ENCODE measurements at places on chromosomes 2 and 18.

DNA sequence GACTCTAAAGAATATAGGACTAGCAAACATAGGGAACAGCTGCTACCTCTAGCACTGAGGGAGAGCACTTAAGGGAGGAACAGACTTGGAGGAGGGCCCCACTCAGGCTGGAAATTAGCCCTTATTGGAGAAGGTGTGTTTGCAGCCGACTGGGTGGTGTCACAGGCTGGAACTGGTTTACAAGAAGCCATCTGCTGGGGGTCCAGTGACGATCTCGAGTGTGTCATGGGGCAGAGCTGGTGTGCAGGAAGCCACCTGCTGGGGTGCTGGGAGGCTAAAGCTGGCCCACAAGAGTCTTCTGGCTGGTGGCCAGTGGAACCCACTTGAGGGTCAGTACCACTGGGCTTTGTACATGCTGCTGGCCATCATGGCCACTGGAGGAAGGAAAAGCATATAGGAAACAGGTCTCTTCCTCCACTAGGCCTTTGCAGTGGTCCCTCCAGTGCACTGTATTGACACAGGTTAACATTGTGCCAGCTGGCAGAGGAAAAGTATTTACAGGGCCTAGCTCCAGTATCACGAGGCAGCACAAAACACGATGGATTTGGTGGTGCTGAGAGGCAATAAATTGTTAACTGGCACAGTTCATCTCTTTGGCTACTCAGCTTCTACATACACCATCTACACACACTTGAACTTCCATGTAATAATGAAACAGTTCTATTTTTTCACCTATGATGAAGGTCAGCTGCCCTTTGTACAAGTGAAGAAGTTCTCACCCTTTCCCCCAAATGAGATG is 43.6 kb downstream of the MAP3K20 start:
- no peak for DNase-seq

DNA sequence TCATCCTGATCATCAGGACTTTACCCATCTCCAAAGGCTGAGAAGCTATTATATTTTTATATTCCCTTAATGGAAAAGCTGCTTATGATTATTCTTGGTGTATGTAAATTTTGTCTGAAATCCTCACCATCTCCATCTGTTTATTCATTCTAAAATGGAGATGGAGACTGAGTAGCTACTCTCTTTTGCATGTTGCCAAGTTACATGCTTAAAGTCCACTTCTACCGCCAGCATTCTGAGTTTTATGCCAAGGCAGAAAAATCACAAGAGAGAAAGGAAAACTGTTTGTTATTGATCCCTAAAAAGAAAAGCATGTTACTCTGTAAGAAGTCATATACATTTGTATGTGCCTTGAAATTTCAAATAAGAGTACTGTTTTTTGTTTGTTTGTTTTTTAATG is 94.4 kb upstream of the NOSTRIN start:
- no peak for DNase-seq

DNA sequence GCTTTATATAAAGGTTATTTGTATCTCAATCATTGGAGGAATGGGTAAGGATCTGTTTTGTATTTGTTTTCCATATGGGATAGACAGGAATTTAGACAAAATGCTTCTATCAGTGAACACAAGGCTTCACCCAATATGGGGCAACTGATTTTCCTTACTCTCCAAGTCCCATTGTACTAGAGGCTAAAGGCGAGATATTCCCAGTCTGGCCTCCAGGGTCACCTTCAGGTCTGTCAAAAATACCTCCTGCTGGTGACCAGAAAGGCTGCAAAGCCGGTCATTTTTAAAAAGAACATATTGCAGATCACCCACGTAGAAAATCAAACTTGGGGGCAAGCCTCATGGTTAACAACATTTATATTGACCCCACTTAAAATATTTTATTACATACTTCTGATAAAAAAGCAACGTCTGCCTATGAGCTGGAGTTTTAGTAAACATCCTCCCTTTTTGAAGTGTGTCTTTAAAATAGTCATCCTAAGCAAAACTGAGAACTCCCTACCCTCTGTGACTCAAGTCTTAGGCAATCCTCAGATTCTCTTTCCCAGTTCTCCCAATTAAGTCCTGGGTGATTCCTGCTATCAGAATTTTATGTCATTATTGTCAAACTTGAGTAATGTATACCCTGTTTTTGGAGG is 276.6 kb downstream of the MREG start:
- no peak for DNase-seq

- DNase-seq: no peak
Observed at GRCh38 chr2:140234116-140234515, 1453.9 kb upstream of the NXPH2 start.

DNA sequence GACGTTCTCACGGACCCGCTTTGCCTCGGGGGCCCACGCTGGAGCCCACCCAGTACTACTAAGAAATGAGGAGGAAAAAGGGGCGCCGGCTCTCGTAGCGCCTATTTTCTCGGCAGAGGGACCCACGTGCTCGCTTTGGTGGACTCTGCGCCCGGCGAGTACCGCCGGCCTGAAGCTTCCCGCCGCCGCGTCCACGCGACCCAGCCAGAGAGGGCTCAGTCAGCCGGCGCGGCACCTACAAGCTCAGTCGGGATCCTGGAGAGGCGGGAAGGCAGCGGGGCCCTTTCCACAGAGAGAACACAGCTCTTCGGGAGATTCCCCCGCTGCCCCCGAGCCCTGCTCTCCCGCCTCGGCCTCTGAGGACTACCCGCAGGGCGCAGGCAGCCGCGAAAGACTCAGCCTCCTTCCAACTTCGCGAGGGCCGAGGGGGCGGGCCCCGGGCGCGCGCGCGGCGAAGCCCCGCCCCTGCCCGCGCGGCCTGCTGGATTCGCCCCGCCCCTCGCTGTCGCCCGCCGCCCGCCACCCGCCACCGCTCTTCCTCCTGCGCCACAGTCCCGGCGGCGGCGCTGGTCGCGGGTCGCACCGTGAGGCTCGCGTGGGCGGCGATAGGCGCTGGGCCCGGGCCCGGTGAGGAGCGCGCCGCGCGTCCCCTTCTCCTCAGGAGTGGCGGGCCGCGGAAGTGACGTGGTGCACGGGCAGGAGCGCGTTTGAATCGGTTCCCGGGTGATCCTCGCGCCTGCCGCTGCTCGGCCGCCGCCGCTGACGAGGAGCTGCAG is at the start of gene SMCHD1:
Gene SMCHD1, plus strand, starts transcription at position 549 of the 776 bp plus-strand sequence. CDS start 350 bp downstream, outside the sequence.
- DNase-seq: peak; percentile 74

DNA sequence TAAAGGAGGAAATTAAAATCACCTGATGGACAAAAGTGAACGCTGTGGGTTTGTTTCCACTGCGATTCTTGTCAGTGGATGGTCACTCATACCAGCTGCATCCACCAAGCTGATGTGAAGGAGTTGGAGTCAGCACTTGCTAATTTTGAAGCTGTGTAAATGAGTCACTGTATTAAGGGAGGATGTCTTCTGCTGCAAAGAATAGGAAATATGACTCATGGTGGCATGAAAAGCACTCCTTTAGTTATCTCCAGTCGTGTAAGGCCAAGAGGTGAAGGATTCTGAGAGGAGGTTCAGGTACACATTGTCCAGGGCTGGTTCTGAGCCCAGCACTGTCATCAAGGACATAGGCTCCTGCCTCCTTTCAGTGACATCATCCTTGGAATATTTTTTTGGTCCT is 71.7 kb upstream of the SKOR2 start:
- no peak for DNase-seq

DNA sequence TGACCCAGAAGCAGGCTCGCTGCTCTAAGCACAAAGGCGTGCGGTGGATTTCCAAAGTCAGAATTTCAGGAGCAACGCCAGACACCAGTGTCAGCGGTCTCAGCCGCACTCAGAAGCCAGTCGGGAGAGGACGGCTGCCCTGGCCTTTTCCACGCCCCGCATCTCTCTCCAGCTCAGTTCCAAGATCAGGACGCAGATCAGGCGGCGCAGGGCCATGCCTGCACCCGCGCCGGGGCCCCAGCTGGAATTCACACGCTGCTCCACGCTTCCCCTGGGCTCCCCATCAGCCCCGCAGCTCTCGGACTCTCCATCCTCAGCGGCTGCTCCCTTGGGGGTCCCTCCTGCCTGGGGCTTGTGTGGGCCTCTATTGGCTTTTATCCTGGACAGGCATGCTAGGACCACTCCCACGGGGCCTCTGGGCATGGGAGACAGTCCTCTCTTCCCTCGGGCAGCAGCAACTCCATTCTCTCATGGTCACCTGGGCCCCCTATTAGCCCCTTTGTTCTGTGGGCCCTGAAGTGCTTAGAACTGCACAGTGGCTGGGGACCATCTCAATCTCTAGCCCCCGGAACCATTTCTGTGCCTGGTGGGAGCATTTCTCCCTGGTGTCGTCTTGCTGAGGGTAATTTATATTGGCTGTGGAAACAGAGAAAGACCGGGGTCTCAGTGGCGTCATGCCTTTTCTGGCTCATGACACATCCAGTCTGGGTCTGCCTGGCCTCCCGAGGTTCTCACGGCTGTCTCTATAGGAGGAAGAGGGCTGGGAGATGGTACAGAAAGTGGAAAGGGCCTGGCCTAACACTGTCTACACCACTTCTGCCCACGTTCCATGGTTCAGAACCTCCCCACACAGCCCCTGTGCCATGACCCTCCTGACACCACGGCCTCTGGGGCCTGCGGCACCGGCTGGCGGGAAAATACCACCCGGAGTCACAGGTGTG is 14.9 kb upstream of the TMEM18 start:
- no peak for DNase-seq

- DNase-seq: no peak
Observed at GRCh38 chr2:48016225-48017019, 110.1 kb upstream of the FBXO11 start.

GRCh38 chr2:201891676-201892075 is 85.3 kb downstream of the CDK15 start:
- no peak for DNase-seq

DNA sequence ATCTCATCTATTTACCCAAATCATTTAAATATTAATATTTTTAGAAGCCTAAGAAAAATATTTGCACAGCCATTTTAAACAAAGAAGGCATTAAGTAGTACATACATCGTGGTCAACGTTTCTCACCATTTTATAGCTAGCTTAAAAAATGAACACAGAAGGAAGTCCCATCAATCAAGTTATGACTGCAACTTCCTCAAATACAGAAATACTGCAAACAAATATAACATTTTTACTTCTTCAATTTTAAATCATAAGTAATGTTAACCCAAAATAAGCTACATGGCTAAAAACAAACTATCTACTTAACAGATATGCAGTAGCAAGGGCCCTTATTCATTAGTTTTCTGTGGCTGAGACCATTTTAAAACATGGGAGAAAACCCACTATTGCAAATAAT is 30.6 kb downstream of the ITSN2 start:
- no peak for DNase-seq

DNA sequence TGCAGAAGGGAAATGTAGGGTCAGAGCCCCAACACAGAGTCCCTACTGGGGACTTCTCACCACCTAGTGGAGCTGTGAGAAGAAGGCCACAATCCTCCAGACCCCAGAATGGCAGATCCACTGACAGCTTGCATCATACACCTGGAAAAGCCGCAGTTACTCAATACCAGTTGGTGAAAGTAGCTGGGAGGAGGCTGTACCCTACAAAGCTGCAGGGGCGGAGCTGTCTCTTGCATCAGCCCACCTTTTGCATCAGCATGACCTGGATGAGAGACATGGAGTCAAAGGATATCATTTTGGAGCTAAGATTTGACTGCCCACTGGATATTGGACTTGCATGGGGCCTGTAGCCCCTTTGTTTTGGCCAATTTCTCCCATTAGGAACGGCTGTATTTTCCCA is 237.3 kb downstream of the CALCRL start:
- DNase-seq: no peak

DNA sequence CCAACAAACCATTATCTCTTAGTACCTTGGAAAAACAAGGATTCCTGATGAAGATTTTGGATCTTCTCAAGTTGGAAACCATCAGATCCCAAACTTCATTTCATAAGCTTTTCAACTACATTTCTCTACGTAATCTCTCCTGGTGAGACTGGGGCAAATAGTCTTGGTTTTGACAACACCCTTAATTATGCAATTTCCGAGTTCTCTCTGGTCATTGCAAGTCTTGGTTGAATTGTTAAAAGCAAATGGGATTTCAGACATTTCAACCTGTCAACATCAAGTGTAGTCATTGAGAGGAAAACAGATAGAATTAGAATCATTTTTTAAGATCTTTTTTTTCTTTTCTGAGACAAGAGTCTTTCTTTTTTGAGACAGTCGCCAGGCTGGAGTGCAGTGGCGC is 26.2 kb downstream of the KLF7 start:
- DNase-seq: no peak

DNA sequence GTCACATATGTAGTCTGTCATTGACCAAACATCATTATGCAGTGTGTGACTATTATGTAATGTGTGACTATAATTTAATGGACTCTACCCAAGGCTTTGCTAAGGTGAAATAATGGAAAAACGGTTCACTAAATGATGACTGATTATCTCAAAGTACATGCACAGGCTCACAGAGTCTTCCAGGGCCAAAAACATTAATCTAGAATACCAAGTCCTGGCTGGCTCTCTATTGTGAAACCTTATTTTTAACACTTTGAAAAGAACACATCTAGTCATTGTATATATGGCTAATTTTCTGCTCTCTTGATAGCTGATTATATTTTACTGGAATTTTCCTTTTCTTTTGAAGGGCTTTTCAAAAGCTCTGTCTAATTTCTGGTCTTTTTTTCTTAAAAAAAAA is 102.9 kb upstream of the THUMPD2 start:
- no peak for DNase-seq

DNA sequence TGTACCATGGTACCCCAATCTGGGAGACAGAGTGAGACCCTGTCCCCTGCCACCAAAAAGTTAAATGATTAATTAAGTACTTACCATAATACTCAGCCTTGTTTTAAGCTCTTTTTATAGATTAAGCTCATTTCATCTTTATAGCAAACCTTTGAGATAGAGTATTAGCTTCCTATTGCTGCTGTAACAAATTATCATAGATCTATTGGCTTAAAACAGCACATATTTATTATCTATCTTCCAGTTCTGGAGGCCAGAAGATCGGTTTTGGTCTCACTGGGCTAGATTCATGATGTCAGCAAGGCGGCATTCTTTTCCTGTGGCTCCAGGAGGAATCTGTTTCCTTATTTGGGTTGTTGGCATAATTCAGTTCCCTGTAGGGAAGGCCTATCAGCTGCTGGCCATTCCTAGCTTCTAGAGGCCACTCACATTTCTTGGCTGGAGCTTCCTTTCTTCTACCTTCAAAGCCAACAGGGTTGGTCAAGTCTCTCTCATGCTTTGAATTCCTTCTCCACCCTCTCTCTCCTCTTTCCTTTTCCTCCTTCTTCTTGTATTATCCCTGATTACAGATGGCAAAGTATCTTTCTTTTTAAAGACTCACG is 13.7 kb upstream of the GREB1 start:
- no peak for DNase-seq
